ENCODE measurements at places on chromosomes 2 and 18.

DNA sequence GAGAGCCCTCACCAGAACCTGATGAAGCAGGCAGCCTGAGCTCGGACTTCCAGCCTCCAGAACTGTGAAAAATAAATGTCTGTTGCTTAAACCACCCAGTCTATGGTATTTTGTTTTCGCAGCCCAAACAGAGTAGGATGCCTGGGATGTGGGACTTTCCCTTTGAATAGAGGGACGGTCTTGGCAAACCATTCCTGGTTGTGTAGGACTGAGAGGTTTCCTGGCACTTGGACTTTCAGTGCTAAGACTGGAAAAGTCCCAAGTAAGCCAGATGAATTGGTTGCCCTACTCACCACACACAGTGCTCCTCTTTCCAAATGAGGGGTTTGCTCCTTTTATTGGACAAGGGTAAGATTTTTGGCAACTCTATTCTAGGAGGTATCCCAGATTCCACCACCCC lies 46.8 kb upstream of the ACMSD start:
- no peak for DNase-seq

- DNase-seq, result no peak
Observed at GRCh38 chr2:233413559-233414272, 59.4 kb downstream of the DGKD start.

- DNase-seq, result no peak
Observed at GRCh38 chr2:96304606-96305005, 740 bp downstream of the SNRNP200 start.

GRCh38 chr2:104433657-104434056 lies 420.3 kb upstream of the POU3F3 start:
- DNase-seq, result no peak

- no peak for DNase-seq
Observed at GRCh38 chr18:74768096-74768495, 170.4 kb downstream of the ZNF407 start.

- DNase-seq, result no peak
Observed at GRCh38 chr18:77207540-77207939, 42.1 kb upstream of the GALR1 start.

- no peak for DNase-seq
Observed at GRCh38 chr2:166334805-166335204, 40.9 kb downstream of the SCN9A start.

All from cortex of kidney (tissue), 1 donor.